ENCODE measurements at places on chromosomes 16 and 17.

DNA sequence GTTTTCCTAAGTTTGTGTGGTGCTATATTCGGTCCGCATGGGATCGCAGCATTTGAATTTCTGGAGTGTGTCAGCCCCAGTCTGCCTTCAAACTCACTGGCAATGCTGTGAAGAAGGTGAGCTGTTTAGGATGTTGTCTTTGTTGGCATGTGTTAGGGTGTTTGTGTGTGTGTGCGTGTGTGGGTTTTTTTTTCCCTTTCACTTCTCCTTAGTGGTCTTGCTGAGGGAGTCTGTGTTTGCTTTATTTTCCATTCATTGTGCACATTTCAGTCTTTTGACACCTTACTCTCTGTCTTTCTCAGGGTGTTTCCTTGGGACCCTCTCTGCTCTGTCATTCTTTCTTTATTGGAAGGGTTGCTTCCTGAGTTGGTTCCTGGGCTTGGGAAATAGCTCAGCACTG is 27.7 kb upstream of the RBFOX1 start:
- DNase-seq, result no peak

DNA sequence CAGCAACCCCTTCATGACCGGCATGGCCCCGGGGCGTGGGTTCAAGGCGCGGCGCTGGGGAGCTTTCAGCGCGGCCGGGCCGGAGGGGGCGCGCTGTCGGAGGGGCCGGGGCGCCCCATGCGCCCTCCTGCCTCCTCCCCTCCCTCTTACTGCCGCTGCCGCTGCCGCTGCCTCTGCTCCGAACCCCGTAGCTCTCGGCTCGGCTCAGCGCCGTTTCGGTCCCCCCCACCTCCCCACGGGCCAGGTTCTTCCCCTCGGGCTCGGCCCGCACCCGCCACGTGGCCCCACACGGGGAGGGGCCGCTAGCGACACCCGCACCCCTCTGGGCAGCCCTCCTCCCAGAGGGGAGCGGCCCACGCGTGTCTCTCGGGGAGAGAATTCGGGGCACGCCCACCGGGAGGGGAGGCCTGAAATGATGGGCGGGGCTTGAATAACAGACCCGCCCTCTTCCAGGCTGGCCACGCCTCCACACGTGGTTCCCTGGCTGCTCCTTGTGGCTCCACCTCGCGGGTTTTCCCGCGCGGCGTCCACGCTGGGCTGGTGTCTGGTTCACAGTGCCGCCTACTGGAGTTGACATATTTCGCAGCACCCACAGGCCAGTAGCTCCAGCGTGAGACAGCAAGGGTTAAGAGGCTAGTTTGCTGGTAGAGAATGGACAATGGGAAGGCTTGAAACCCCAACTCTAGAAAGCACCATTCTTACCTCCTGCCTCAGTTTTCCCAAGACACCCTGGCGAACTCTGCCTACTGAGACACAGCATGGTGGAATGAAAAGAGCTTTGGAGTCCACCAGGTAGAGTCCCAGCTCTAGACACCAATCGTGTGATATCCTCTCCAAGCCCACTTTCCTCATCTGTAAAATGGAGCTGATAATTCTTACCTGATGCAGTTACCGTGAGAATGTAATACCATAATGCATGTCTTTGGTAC is at the start of gene KCNH4:
Gene KCNH4 (minus strand): TSS at position 221 of the 929 bp plus-strand sequence. CDS start 197 bp downstream, at position 24.
- peak; percentile 72 for DNase-seq

DNA sequence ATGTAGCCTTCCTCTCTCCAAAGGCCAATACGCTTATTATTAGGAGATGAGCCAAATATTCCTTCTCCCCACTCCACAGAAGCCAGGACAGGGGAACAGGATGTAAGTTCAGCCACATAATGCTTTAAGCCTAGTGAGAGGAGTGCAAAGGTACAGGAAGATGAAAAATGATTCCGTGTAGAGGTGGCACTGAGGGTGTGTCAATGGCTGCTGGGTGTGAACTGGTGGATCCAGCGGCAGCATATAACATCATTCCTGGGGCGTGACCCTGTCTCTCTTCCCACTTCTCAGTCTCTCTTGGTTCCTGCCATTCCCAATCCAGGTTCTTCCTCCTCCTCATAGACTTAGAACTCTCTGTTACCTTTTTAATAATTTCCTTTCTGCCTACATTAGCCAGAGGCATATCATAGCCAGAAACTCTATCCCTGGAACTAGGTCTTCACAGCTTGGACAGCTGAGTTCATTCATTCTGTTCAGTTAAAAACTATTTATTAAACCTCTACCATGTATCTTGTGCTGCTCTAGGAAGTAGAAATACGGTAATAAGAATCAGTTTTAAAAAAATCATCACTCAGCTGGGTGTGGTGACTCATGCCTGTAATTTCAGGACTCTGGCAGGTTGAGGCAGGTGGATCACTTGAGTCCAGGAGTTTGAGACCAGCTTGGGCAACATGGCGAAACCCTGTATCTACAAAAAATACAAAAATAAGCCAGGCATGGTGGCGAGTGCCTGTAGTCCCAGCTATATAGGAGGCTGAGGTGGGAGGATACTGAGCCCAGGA is 58.0 kb upstream of the FAM20A start:
- no peak for DNase-seq

DNA sequence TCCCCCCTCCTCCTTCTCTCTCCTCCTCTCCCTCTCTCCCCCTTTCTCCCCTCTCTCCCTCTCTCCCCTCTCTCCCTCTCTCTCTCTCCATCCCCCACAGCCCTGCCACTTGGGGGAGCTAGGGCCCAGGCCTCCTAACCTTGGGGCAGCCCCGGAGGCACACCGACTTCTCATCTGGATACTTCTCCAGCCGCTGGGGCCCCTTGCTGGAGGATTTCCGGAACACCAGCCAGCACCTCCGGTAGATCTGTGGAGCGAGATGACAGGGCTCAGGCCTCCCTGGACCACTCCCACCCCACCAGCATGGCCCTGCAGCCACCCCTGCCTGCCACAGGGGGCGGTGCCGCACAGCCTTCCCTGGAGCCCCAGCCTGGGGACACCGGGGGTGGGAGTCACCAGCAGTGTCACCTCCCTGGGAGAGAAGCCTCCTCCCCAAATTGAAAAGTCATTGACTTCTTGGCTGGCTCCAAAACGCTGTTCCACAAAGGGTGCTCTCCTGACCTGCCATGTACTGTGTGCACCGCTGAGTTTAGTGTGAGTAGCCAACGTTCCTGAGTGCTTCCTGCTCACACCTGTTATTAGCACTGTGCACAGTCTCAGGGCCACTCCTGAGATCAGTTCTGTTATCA is 10.5 kb downstream of the DOK4 start:
- DNase-seq, result peak; percentile 69

GRCh38 chr16:57966986-57967385 is 3.9 kb downstream of the CNGB1 start:
- DNase-seq, result no peak

DNA sequence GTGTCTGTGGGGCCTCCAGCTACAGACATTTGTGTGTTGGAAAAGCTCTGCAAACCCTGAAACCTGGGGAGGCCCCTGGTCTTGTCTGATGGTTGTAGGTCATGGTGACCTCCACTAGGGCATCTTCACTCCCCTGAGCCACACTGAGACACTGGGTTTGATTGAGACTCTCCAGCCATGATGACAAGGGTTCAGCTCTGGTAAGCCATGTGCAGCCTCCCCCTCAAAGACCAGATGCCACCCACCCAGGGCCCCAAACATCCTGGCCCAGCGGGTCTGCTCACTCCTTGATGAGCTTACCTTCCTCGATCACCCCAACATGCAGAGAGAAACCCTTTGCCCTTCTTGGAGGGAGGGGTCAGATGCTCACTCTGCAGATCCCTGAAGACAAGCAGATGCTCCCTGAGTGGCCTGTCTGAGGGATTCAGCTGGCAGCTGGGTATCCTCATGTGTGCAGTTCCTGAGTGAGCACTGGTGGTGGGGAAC is 101.6 kb downstream of the METRNL start:
- DNase-seq, result no peak

GRCh38 chr16:17520561-17520960 is 49.8 kb upstream of the XYLT1 start:
- DNase-seq, result no peak

GRCh38 chr17:39643271-39643670 is 6.3 kb downstream of the STARD3 start:
- DNase-seq, result no peak

DNA sequence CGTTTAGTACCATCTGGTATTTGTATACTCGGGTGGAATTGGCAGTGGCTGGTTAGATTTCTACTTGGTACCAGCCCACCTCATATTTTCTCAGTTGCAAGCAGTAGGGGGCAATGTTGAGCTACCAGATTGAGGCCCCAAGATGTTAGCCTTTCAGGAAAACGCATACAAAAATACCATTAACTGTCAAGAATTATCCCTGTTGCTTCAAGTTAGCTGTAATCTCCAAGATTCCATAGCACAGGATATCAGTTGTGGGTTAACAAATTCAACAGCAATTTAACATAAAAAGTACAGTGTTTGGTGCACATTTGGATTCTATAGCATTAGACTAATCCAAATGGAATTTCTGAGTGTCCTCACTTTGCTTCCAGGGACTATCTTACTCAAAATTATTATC is 188.2 kb downstream of the FTO start:
- DNase-seq, result peak; percentile 91

- peak; percentile 35 for DNase-seq
Observed at GRCh38 chr16:71626018-71626857, at the start of gene MARVELD3. Gene MARVELD3 (plus strand): TSS chr16:71626184. CDS start chr16:71626230, 46 bp downstream.

GRCh38 chr17:41518789-41519449 is at the start of gene KRT15:
Gene KRT15 (minus strand): TSS chr17:41518890. CDS start chr17:41518827, 63 bp downstream.
- no peak for DNase-seq

- DNase-seq, result peak; percentile 64
Observed at GRCh38 chr16:85579191-85579590, 33.9 kb upstream of the GSE1 start.

DNA sequence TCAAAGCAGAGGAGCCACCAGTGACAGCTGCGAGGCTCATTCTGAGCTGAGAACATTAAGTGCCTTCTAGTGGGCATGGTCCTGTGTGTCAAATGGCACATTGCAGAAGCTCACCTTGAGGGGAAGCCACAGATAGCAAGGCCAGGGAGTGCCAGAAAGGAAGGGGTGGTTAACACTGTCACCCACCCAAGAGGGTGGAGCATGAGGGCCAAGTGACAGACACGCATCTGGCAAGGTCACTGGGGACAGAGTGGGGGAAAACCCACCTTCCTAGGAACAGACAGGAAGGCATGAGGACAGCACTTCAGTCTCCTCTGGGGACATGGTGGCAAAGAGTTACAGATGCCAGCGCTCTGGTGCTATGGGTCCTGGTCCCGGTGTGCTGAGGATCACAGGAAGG is 22.1 kb downstream of the NUBP1 start:
- DNase-seq, result no peak

DNA sequence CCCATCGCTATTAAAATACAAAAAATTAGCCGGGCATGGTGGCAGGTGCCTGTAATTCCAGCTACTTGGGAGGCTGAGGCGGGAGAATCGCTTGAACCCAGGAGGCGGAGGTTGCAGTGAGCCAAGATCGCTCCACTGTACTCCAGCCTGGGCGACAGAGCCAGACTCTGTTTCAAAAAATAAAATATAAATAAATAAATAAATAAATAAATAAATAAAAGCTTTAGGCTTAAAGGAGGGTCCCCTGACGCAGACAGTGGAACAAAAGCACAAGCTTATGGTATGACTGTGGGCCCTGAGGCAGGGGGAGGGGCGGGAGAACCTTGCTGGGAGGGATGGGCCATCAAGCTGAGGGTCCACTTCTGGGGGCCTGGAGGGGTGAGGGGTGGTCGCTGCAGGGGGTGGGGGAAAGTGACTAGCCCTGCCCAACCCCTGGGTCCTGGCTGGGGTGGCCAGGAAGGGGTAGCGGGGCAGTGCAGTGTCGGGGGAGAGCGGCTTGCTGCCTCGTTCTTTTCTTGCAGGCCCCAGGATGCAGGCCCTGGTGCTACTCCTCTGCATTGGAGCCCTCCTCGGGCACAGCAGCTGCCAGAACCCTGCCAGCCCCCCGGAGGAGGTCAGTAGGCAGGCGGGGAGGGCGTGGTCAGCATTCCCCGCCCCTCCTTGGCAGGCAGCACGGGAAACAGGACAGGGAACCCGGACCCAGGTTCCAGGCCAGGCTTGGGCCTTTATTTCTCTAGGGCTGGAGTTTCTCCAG is 4.7 kb downstream of the SERPINF1 start:
- DNase-seq, result no peak

- DNase-seq, result no peak
Observed at GRCh38 chr16:21949713-21950260, 3.4 kb upstream of the UQCRC2 start.

- DNase-seq, result peak; percentile 62
Observed at GRCh38 chr16:24046442-24046841, 209.7 kb upstream of the CACNG3 start.

GRCh38 chr17:3447625-3448024 is 14.0 kb upstream of the OR1E2 start:
- no peak for DNase-seq

GRCh38 chr16:65672960-65673359 is 551.1 kb upstream of the CDH11 start:
- no peak for DNase-seq

- DNase-seq, result peak; percentile 26
Observed at GRCh38 chr16:31009894-31010584, 399 bp downstream of the STX1B start.

GRCh38 chr17:61443475-61443882 is 8.7 kb upstream of the TBX4 start:
- peak; percentile 51 for DNase-seq

Data from eye (tissue), 1 donor.